Fibroblast of skin of scalp (primary cell): ENCODE measurements at places on chromosomes 12 and 14.

GRCh38 chr12:57462912-57463253, 3.3 kb downstream of the GLI1 start:
- DNase-seq, result no peak

DNA sequence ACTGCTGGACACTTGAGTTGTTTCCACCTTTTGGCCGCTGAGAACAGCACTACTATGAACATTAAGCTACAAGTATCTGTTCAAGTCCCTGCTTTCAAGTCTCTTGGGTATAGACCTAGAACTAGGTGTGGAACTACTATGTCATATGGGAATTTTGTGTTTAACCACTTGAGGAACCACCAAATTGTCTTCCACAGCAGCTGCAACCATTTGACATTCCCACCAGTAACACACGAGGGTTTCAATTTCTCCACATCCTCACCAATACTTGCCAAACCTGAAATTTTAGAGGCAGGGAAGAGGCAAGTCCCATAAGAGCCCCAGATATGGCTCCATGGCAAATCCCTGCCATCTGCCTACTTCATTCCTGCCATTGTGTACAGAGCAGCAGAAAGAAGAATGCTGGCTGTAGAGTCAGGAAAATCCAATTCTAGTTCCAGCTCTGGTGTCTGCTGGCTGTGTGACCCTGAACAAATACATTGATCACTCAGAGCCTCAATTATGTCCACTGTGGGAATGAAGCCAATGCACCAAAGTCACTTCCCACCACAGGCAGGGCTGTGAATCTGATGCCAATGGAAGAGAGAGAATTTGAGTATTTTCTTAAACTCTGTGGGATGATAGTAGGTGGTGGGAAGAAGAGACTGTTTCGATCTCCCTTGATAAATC, 17.8 kb downstream of the PITPNM2 start:
- no peak for DNase-seq

- DNase-seq, result no peak
Measured at GRCh38 chr12:93205361-93205760, 172.4 kb upstream of the NUDT4 start.

DNA sequence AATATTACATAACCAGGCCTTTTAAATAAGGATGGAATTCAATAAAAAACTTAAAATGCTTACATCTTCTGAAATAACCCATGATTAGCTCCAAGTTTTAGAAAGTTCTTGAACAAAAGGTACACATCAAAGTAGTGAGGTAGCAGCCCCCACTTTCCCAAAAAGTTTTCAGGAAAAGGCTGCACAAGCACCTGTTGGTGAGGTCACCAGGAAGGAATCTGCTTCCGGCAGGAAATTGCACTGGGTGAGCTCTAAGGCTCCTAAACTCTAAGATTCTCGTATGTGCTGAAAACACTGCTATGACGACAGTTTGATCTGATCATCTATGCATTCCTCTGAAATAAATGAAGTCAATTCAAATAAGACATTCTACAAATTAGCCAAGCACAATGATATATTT, 34.3 kb upstream of the TTC7B start:
- peak; percentile 17 for DNase-seq

DNA sequence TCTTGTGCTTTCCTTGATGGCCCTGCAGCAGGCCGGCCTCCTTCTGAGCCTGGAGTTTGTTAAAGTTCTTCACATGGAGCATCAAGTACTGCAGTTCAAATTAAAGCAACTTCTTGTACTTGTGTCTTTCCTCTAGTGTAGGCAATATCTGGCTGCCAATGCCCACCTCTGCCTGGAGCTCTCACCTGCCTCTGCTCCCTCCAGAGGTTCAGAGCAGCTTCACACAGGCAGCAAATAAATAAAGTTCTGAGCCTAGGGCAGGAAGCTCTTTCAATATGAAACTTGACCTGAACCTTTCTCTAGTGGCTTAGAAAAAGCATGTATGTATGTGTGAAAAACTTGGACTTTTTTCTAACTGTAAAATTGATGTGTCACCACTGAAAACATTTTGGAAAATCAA, 65.9 kb downstream of the ITPR2 start:
- no peak for DNase-seq

- no peak for DNase-seq
Measured at GRCh38 chr12:82242729-82243128, 115.5 kb downstream of the CCDC59 start.

GRCh38 chr12:105467710-105468366, 137.3 kb downstream of the C12orf75 start:
- no peak for DNase-seq

GRCh38 chr12:19144985-19145384, 15.5 kb downstream of the PLEKHA5 start:
- DNase-seq, result no peak

- no peak for DNase-seq
Measured at GRCh38 chr12:110684312-110684836, 4.5 kb downstream of the HVCN1 start.

DNA sequence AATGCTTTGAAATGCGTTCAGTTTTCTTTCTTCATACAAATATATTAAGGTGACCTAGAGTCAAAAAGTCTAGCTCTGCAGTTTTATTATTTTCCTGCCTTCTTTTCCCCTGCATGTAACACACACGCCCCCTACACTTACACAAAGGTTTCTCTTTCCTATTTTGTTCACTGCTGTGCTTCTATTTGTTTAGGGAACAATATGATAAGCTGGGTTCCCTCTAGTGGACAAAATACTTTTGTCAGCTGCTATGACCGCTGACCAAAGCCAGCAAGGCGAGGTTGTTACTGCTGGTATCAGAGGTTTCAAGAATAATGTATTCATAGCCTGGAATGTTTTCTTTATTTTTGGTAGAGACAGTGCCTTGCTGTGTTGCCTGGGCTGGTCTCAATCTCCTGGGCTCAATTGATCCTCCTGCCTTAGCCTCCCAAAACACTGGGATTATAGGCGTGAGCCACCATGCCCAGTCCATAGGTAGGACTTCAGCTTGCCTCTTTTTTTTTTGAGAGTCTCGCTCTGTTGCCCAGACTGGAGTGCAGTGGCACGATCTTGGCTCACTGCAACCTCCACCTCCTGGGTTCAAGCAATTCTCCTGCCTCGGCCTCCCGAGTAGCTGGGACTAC, 33.4 kb downstream of the FNTB start:
- peak; percentile 75 for DNase-seq

GRCh38 chr14:24995016-24995415, 54.9 kb downstream of the STXBP6 start:
- DNase-seq, result no peak

- no peak for DNase-seq
Measured at GRCh38 chr14:105944632-105945610, 418.5 kb downstream of the TMEM121 start.

DNA sequence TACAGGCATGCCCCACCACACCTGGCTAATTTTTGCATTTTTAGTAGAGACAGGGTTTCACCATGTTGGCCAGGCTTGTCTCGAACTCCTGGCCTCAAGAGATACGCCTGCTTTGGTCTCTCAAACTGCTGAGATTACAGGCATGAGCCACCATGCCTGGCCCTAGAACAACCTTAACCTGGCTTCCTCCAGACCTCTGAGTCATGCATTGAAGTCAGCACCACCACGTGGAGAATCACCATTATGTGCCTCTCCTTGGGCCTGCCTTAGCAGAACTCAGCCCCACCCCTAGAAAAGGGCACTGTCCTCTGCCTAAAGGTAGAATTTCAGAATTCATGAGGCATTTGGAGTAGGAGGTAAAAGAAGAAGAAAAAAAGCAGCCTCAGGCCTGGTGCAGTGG, 49.0 kb downstream of the LIMA1 start:
- no peak for DNase-seq

- no peak for DNase-seq
Measured at GRCh38 chr14:20746566-20746965, 879 bp downstream of the EDDM3A start.

DNA sequence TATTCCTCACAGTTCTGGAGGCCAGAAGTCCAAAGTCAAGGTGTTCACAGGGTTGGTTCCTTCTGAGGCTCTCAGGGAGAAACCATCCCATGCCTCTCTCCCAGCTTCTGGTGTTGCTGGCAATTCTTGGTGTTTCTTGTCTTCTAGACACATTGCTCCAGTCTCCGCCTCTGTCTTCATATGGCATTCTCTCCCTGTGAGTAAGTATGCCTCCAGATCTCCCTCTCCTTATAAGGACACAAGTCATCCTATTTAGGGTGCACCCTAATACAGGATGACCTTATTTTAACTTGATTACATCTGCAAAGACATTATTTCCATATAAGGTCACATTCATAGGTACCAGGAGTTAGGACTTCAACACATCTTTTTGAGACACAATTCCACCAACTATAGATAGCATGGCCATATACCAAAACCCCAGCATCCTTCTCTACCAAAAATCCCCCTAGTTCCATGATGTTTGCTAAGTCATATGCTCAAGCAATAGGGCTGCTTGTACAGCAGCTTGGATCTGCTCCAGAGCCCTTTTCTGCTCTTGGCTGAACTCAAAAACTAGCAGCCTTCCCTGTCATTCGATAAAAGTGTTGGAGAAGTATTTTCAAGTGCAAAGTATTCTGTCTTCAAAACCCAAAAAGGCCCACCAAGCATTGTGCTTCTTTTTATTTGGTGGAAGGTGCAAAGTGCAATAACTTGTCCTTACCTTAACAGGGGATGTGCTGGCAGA, 79.2 kb upstream of the CMKLR1 start:
- peak; percentile 88 for DNase-seq

- DNase-seq, result no peak
Measured at GRCh38 chr12:40192704-40193255, 32.0 kb upstream of the LRRK2 start.

GRCh38 chr14:38723959-38724358, 379.1 kb downstream of the SEC23A start:
- DNase-seq, result peak; percentile 7

GRCh38 chr12:96438330-96438729, 38.1 kb upstream of the CDK17 start:
- no peak for DNase-seq

GRCh38 chr12:120971299-120972180, 6.8 kb upstream of the HNF1A start:
- DNase-seq, result peak; percentile 62
